OCI-LY7 (cell line): ENCODE measurements at places on chromosomes 3 and 15. TPM values are rescaled to one million over a fixed set of nuclear protein-coding genes. Genes with fewer than 3 reads are reported as not detected.

GRCh38 chr15:99850517-99850916 lies 117.3 kb upstream of the LYSMD4 start:
- no peak for DNase-seq

- DNase-seq: no peak
Observed at GRCh38 chr3:66642484-66642883, 141.7 kb upstream of the LRIG1 start.

GRCh38 chr3:112407214-112407887 lies 74.4 kb downstream of the CD200 start:
- DNase-seq: no peak

DNA sequence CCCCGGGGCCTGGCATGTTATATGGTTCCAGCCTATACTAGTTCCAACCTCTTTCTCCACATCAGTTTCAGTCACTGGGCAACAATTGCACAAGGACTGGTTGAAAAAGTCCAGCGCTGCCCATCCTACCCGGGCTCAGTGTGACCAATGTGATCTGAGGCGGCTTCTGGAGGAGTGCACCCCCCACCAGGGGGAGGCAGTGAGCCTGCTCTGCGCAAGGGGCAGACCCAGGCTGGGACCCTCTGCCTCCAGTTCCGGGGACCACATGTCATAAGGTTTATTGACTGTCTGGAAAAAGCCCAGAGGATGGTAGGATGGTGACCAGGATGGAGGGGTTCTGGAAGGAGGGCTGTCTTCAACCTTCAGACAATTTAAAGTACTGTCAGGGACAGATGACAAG lies 25.6 kb upstream of the NR2E3 start:
- peak; percentile 34 for DNase-seq

Gene TMC3
- not detected in 2 replicates for total RNA-seq

Gene FEZF2
- total RNA-seq: not detected in 2 replicates

Gene ATP8B4
- total RNA-seq: not detected in 2 replicates
